ENCODE measurements at places on chromosomes 6 and 20.

GRCh38 chr6:145275019-145275418 lies 460.3 kb downstream of the EPM2A start:
- DNase-seq = no peak

GRCh38 chr6:34511214-34511914 lies 44.8 kb downstream of the SPDEF start:
- DNase-seq = no peak

GRCh38 chr6:39917329-39917728 lies 16.9 kb downstream of the MOCS1 start:
- no peak for DNase-seq

- peak; percentile 80 for DNase-seq
Observed at GRCh38 chr6:12012558-12013306, 620 bp downstream of the HIVEP1 start.

DNA sequence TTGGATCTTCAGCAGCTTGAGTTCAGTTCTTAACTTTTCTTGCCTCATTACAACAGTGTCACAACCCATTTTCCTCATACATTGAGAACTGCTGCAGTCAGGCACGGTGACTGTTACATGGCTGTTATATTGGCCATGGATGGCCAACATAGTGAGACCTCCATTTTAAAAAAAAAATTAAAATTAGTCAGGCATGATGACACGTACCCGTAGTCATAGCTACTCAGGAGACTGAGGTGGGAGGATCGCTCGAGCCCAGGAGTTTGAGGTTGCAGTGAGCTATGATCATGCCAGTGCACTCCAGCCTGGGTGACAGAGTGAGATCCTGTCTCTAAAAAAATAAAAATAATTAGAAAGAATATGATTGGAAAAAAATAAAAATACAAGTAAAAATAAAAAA lies 9.9 kb upstream of the MMP24 start:
- DNase-seq = no peak

- DNase-seq = no peak
Observed at GRCh38 chr20:1371830-1372539, 20.9 kb downstream of the FKBP1A start.

GRCh38 chr6:168340819-168341218 lies 21.2 kb upstream of the DACT2 start:
- DNase-seq = no peak

DNA sequence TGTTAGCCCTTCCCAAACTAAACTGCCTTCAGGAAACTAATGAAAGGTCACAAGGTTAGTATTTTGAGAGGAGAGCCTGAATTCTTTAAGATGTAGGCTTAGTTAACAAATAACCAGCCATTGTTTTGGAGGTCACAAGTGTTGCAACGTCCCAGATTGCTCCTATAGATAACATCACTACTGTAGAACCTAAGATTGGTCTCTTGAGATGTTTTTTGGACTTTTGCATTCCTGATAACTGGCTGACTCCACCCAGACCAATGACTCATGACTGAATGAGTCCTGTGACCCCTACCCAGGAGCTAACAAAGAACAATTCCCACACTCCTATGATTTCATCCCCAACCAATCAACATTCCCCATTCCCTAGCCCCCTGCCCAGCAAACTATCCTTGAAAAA lies 178.8 kb downstream of the SCP2D1 start:
- no peak for DNase-seq

- no peak for DNase-seq
Observed at GRCh38 chr20:47622118-47622665, 120.5 kb downstream of the NCOA3 start.

DNA sequence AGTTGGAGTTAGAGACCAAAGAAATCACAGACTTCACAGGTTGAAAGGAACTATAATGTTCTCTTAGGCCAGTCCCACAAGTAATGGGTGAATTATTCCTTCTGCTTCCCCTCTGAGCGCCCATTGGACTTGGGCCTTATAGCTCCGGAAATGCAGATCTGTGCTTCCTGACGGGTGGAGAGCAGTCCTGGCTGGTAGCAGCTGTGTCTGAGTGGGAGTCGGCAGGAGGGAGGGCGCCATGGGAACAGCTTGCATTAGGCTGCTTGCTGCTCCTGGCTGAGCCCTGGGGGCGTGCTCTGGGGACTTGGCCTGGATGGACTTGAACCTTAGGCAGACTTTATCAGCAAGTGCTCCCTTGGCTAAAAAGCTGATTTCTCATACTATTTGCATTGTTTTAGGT lies 18.4 kb upstream of the NUP153 start:
- no peak for DNase-seq

GRCh38 chr6:49255335-49255734 lies 207.7 kb downstream of the MMUT start:
- no peak for DNase-seq

DNA sequence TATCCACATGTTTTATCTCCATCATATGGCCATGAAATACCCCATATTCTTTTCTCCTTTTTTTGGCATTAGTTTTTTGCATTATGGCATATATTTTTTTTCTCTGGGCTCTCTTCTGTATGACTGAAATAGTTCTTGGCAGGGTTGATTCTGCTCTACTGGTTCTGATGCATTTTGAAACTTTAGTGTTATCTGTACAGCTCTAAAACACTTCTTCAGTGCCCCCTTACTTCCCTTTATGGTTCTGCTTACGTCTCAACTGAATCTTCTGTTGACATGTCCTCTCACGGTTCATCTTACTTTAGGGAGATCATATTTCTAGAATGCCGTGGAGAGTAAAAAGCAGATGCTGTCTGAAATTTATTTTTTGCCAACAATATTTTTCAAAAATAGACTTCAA lies 23.2 kb upstream of the TXNDC5 start:
- DNase-seq = no peak

GRCh38 chr6:44327096-44327495 lies 13.9 kb upstream of the AARS2 start:
- DNase-seq = no peak

DNA sequence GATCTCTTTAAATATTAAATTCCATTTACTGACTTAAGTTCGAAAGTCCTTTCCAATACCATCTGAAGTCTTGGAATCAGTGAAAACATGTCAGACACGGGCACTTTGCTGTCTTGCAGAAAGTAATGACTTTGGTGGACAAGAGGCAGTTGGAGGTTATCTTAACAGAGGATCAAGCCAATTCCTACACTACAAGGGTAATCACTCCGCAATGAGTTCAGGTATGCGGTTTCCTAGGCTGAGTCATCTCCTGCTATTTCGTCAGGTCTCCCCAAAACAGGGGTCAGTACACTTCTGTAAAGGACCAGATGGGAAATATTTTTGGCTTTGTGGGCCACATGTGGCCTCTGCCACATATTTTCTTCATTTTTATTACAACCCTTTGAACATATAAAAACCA lies 656.6 kb downstream of the KIF16B start:
- no peak for DNase-seq

DNA sequence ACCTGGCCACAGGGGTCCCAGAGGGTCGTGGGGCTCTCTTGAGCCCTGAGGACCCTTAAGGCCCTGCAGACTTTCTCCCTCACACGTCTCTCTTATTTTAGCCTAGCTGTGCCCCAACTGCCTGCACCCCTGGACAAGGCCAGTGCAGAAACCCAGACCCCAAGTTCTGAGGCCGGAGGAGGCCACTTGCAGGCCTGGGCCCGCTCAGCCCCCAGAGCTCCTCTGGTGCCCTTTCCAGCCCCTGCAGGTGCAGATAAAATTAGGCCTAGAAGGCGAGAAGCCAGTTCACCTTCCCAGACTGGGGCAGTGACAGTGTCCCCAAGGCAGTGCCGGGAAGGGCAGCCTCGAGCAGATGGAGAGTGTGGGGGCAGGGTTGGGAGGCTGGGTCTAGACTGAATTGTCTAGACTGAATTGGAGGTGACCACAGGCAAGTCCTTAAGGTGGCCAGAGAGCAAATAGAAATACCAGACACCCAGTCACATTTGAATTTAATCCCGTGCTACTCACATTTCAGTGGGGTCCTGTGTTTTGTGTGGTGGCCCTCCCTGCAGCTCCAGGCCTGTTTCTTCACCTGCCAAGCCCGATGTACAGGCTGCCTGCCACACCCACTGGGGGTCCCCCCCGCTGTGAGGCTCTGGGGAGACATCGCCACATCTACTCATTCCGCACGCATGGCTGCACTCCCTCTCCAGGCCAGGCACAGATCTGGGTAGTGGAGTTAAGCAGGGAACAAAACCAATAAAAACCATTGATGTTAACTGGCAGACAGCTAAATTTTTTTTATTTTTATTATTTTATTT lies 8.6 kb upstream of the IP6K3 start:
- DNase-seq = no peak

DNA sequence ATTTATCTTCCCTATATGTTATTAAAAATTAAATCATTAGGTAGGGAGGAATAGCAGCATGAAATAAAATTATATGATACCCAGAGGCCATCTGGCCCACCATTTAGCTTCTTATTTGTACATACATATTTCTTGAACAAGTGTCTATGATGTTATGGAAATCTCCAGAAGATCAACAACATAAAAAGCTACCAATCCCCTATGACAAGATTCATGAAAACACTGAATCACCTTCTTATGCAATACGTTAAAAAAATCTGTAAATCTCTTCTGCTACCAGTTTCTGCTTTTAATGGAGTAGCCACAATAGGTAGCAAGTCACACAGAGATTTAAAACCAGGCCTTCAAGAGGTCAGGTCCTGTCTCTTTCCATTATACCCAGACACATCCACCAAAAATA lies 125.8 kb upstream of the ENPP5 start:
- no peak for DNase-seq

DNA sequence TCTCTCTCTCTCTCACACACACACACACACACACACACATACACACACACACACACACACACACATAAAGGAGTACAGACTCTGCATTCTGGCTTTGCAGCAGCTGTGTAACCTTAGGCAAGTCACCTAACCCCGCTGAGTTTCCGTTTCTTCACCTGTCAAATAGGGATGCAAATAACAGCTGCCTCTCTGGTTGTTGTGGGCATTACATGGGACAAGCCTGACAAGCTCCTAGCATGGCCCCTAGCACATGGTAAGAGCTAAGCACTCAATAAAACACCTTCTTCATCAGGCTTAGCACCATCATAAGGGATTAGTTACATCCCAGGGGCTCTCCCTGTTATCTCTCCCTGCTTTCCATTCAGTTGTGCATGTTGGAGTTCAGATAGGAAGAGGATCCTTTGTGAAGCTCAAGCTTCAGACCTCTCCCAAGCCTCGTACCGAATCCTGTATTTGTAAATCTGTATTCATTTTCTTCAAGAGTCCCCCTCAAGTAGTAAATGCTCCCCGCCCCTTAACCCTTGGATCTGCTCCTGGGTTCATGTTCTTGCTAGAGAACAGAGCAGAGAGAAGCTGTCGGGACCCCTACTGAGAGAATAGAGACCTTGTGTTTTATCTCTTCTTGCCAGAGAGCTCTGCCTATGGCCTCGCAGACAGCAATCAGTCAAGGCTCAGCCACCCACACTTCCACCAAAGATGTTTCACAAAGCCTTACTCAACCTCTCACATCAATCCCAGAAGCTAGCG lies 2.2 kb downstream of the SLC13A3 start:
- DNase-seq = no peak

GRCh38 chr6:160055813-160056212 lies 65.8 kb upstream of the SLC22A1 start:
- no peak for DNase-seq

DNA sequence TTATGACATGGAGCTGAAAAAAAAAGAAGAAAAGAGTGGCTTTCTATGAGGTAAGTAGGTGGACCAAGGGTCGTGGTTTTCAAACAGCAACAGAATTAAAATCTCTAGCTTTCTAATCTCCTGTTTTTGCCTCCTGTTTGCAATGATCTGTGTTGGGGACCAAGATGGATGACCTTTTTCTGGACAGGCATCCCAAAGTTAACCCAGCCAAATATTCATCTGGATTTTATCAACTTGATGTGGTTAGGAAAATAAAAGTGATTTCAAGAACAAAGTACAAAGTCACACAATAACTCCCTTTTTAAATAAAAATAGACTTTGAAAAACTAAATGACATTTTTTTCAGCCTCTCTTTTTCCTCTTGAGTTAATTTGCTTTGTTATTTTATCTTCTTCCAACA lies 282.1 kb upstream of the PRDM1 start:
- DNase-seq = no peak

DNA sequence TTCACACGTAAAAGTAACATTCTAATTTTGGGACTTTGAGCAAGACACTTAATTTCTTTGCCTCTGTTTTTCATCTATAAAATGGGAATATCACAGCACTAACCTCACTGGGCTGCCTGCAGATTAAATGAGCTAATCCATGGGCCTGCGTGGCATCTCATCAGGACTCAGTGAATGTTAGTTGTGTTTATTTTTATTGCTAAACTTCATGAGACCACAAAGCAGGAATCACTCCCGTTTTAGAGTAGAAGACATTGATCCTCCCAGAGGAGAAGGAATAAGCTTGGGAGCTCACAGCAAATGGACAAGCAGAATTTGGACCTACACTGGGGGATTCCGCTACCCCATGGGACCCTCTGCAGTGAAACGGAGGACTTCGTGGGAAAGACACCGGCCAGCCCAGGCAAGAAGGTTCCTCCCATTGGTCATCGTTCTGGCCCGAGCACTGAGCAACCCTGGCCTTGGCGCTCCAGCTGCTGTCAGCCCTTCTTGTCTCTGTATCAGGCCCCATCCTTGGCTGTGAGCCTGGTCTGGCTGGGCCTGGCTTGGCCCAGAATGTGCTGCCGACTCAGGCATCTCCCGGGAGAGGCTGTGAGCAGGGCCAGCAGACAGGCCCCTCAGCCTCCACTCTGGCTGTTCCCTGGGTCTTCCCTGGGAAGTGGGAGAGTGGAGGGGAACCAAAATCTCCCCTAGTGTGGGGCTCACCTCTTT lies 79.8 kb downstream of the NFATC2 start:
- no peak for DNase-seq

- no peak for DNase-seq
Observed at GRCh38 chr20:57587989-57588377, 27.1 kb downstream of the PCK1 start.

GRCh38 chr6:119075200-119075981 lies 3.1 kb downstream of the FAM184A start:
- no peak for DNase-seq

- DNase-seq = no peak
Observed at GRCh38 chr6:47714802-47715201, 16.4 kb downstream of the ADGRF4 start.

- no peak for DNase-seq
Observed at GRCh38 chr6:134134654-134135053, 82.2 kb upstream of the SLC2A12 start.

GRCh38 chr6:90712114-90712513 lies 125.2 kb upstream of the MAP3K7 start:
- no peak for DNase-seq

DNA sequence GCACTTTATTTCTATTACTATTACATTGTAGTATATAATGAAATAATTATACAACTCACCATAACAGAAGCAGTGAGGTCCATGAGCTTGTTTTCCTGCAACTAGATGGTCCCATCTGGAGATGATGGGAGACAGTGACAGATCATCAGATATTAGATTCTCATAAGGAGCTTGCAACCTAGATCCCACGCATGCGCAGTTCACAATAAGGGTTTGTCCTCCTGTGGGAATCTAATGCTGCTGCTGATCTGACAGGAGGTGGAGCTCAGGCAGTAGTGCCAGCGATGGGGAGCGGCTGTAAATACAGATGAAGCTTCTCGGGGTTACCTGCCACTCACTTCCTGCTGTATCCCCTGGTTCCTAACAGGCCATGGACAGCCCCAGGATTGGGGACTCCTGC lies 139.5 kb upstream of the TCF21 start:
- no peak for DNase-seq

- DNase-seq = no peak
Observed at GRCh38 chr20:37376791-37377190, 30.9 kb downstream of the SRC start.

GRCh38 chr6:31659649-31660380 lies 763 bp downstream of the C6orf47 start:
- DNase-seq = no peak
